ENCODE measurements at places on chromosomes 6 and 20. TPM values are rescaled to one million over a fixed set of nuclear protein-coding genes. Genes with fewer than 3 reads are reported as not detected.

ISM1 gene
- 1.6 TPM for total RNA-seq

C6orf163 gene
- total RNA-seq, result 6.0 TPM

ASCC3 gene
- 26.6 TPM for total RNA-seq

TRMT11 gene
- 41.5 TPM for total RNA-seq

SYNDIG1 gene
- 49.2 TPM for total RNA-seq

HMGN4 gene
- 23.8 TPM for total RNA-seq

CLVS2 gene
- total RNA-seq, result 46.4 TPM

FAM209A gene
- total RNA-seq, result 0.87 TPM

LRRC73 gene
- total RNA-seq, result 11.5 TPM

BANF2 gene
- total RNA-seq, result not detected

CCM2L gene
- total RNA-seq, result 5.2 TPM

TPX2 gene
- 1.7 TPM for total RNA-seq

RSPH9 gene
- 0.43 TPM for total RNA-seq

SPEF1 gene
- 5.5 TPM for total RNA-seq

HM13 gene
- total RNA-seq, result 113 TPM

PBOV1 gene
- not detected for total RNA-seq

ZKSCAN4 gene
- 6.2 TPM for total RNA-seq

RBM12 gene
- 66.8 TPM for total RNA-seq

ANGPT4 gene
- 0.28 TPM for total RNA-seq

BTN1A1 gene
- not detected for total RNA-seq

LHFPL5 gene
- 4.5 TPM for total RNA-seq

LSM14B gene
- 77.7 TPM for total RNA-seq

BMP2 gene
- total RNA-seq, result 4.2 TPM

PSORS1C2 gene
- not detected for total RNA-seq

HLA-DMB gene
- total RNA-seq, result 4.7 TPM

PHF20 gene
- total RNA-seq, result 74.5 TPM

MYLK4 gene
- total RNA-seq, result 2.3 TPM

HLA-DPA1 gene
- total RNA-seq, result 34.7 TPM

HFE gene
- total RNA-seq, result 2.6 TPM

FAM217A gene
- not detected for total RNA-seq

GMNN gene
- total RNA-seq, result 13.4 TPM

SYTL3 gene
- 1.4 TPM for total RNA-seq

CPXM1 gene
- total RNA-seq, result 0.23 TPM

SEMG1 gene
- total RNA-seq, result not detected

C6orf47 gene
- 15.2 TPM for total RNA-seq

GABRR1 gene
- total RNA-seq, result not detected

SLC22A2 gene
- 1.5 TPM for total RNA-seq

C6orf58 gene
- total RNA-seq, result not detected

ROS1 gene
- 11.8 TPM for total RNA-seq

FABP7 gene
- 43.7 TPM for total RNA-seq

FOXC1 gene
- 4.4 TPM for total RNA-seq

OR12D3 gene
- total RNA-seq, result not detected

PHACTR1 gene
- total RNA-seq, result 173 TPM

CCN6 gene
- not detected for total RNA-seq

TNNC2 gene
- total RNA-seq, result not detected

FAM209B gene
- total RNA-seq, result not detected

MCCD1 gene
- not detected for total RNA-seq

TSBP1 gene
- total RNA-seq, result not detected

CCN5 gene
- 0.63 TPM for total RNA-seq

ADGRF4 gene
- total RNA-seq, result not detected

IMPG1 gene
- total RNA-seq, result 2.1 TPM

MYCT1 gene
- 3.2 TPM for total RNA-seq

NMBR gene
- 0.91 TPM for total RNA-seq

HCRTR2 gene
- 1.2 TPM for total RNA-seq

MUCL3 gene
- not detected for total RNA-seq
